Stimulated activated CD4-positive, alpha-beta T cell treated with anti-CD3 and anti-CD28 coated beads, Interleukin-15, amount 100 ng/mL, for 1 hour (primary cell): ENCODE measurements at places on chromosomes 2 and 18.

GRCh38 chr2:902584-902983 is 48.1 kb upstream of the SNTG2 start:
- no peak for DNase-seq

- no peak for DNase-seq
These were observed 4.4 kb downstream of the ADRA2B start for GRCh38 chr2:96111823-96112500.

DNA sequence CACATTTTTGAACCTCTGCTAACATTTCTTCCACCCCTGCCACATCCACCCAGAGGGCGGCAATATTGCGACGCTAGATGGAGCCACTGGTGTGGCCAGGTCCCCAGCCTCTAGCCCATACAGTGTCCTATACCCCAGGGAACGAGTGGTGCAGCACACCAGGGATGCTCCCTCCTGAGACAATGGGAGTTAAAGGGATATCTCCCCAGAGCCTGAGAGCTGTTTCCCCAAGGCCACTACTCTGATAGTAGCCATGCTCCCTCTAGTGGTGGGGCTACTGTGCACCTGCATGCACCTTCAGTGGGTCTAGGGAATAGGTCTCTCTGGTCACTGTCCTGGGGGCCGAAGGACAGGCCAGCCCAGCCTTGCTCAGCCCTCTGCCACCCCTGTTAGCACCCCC is 336.4 kb upstream of the FSHR start:
- no peak for DNase-seq

GRCh38 chr2:141946016-141946415 is 184.8 kb downstream of the LRP1B start:
- no peak for DNase-seq

DNA sequence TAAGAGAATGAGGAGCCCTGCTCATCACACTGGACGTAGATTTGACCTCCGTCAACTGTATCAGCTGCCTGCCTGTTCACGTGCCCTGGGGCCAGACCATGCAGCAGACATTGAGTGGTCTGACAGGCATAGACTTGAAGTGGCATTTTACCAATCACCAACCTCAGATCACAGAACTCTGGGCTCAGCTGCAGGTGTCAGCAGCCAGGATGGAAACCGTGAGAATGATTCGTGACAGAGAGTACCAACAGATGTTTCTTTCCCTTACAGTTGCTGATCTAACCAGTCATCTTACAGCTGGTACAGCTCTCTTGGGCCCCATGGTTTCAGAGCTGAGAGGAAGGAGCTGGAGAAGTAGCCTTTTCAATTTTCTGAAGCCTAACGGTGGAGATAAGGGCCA is 148.9 kb downstream of the EN1 start:
- no peak for DNase-seq

GRCh38 chr2:65121-65520 is 18.8 kb upstream of the FAM110C start:
- DNase-seq = no peak

DNA sequence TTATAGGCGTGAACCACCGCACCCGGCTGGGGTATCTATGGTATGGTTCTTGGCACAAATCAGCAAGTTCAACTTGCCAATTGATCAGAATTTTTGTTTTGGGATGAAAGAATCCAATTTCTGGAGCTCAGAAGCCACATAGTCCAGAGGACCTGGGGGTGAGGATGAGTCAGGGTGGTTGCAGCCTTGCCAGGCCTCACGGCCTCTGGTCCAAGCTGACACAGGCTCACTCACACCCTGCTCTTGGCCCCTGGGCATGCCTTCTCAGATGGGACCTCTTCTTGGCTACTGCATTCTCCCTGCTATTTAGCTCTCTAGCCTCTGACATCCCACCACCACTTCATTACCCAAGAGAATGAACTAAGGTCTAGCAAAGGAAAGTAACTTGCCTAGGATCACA is 16.3 kb downstream of the CAPG start:
- DNase-seq = no peak

DNA sequence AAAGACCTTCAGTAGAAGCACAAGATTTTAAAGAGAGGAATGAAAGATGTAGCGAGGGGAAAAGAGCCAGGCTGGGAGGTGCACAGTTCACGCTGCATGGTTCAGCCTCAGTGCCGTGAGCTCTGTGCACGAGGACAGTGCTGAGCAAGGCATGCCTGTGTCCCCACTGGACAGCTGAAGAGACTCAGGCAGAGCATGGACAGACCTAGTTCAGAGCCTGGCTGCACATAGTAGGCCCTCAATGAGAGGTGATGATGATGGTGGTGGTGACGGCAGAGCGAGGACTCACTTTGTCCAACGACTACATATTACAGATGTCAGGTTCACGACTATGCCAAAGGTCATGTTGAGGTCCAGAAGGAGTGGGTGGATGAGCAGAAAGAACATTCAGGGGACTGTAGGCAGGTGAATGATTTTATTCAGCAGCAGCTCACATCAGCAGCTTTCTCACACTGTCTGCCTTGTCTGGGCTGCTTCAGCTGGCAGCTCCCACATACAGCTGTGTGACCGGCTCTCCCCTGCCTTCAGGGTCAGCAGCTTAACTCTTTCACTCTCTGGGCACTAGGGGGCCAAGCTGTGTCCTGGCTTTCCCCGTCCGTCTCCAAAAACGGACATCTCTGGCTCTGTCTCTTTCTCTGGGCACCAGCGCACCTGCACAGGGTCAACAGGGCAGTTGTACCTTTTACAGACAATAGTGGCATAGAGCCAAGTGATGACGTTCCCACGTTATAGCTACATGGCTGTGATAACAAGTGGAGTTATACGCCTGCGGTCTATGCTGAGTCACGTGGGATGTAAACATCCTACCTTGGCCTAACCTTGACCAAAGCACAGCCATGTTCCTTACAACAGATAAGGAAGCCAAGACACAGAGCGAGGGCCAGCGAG is 128.8 kb upstream of the MSH6 start:
- DNase-seq = no peak

DNA sequence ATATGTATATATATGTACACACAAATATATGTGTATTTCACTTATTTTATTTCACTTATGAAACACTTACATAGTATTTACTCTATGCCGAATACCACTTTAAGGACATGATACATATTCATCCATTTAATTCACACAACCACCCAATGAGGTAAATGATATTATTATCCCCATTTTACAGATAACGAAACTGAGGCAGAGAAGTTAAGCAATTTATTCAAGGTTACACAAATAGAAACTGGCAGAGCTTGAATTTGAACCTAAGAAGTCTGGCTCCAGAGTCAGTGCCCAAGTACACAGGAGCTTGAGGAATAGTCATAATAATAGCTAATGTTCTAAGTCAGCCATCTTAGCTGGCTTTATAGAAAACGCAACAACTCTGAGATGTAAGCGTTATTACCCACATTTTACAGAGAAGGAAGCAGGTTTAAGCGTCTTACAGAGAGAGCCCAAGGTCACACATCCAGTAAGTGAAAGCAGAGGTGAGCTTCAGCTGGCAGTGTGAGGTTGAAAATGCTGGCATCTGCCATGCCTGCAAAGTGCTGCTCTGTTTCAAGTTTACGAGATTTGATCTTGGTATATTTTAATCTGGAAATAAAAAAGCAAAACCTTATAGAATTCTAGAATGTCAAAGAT is 326.9 kb downstream of the LPIN1 start:
- DNase-seq = no peak

DNA sequence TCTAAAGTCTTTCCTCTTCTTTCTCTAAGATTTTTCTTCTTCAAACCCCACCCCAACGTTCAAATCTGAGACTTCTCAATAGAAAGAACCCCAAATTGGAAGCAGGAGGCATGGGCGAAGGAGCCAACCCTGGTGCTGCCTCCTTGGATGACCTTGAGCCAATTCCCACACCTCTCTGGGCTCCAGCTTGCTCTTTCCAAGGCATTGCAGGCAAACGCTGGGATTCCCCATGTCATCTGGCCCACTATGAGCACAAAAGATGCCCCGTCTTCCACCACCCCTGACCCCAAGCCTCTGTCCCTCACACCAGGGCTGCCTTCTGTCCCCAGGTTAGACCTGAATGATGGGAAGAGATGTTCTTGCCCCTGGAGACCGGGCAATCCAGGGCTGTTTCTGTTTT is 57.0 kb downstream of the TTC32 start:
- DNase-seq = no peak

DNA sequence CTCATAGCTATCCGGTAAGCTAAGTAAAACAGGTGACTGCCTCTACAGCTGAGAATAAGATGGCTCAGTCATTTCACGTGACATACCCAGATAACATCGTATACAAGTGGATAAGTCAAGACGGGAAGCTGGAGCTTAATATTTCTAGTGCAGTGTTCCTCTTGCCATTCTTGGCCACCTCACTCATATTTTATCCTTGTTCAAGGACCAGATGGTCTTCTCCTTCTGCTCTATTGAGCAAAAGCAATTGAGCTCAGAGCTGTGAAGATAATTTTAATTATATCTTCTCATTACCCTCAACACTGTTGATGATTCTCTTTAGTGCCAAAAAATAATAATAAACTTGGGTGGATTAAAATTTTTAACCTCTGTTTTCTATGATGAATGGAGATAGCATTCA is 201.1 kb downstream of the DCC start:
- DNase-seq = no peak

GRCh38 chr2:129754831-129755230 is 224.6 kb upstream of the RAB6C start:
- DNase-seq = no peak

GRCh38 chr2:100148883-100149282 is 6.5 kb upstream of the AFF3 start:
- no peak for DNase-seq

DNA sequence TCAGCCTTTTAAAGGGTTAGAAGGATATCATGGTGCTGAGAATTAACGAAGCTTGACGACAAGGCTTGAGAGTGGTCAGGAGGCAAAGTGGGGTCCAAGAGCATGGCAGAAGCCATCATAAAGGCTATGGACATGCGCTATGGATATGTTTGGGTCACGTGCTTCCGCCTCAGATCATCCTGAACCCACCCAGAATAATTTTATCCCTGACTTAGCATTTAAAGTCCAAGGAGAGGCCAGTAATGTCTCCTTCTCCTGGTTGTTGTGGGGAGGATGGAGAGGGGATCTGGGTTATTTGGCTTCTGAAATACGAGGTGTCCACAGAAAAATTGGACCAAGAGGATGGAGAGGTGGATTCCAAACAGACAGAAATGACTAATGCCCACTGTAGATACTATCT is 38.8 kb upstream of the RBMS1 start:
- DNase-seq = no peak

GRCh38 chr2:176239031-176239430 is 30.2 kb upstream of the MTX2 start:
- DNase-seq = no peak

- DNase-seq = no peak
These were observed 43.1 kb upstream of the IL1R2 start for GRCh38 chr2:101948625-101949155.

- DNase-seq = no peak
These were observed 73.1 kb downstream of the BOD1L2 start for GRCh38 chr18:57219964-57220363.

- DNase-seq = no peak
These were observed 5.7 kb downstream of the CEP68 start for GRCh38 chr2:65061910-65062339.

GRCh38 chr18:34543356-34543755 is 166.7 kb upstream of the DTNA start:
- DNase-seq = no peak

- DNase-seq = no peak
These were observed 66.3 kb upstream of the XPO1 start for GRCh38 chr2:61604433-61604832.

GRCh38 chr2:156430980-156431358 is 5.2 kb upstream of the GPD2 start:
- DNase-seq = no peak

DNA sequence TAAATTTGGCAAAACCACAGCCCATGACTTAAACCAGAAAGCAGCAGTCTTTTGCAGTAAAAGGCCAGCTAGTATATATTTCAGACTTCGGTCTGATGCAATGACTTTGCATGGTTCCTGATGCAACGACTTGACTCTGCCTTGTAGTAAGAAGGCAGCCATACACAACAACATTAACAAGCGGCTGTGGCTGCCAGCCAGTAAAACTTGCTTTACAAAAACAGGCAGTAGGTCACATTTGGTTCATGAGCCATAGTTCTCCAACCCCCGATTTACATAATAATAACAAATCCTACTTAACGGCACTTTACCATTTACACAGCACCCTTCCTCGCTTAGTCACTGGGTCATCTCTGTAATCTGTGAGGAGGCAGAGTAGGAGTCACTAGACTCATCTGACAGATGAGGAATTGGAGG is 410.3 kb downstream of the LRATD1 start:
- DNase-seq = no peak

GRCh38 chr2:97963880-97964279 is 31.9 kb downstream of the TMEM131 start:
- no peak for DNase-seq

- DNase-seq = no peak
These were observed 59.8 kb upstream of the PELI1 start for GRCh38 chr2:64203858-64204632.

- DNase-seq = no peak
These were observed 19.5 kb downstream of the TTC32 start for GRCh38 chr2:19882286-19882685.

DNA sequence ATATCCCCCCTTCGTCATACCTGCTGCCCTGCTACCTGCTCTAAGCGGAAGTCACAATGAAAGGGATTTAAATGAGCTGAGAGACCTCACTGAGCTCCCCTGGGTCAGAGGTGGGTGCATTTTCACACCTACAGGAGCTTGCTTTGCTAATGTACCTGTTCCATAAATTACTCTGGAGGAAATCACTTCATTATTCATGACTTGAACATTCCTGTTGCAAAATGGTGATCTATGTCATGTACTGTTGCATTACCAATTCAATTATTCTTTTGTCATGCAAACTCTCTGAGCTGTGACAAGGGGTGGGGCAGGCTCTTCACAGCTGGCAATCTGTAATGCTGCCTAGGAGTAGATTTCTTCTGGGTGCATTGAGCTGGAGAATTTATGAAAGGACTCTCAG is 761.3 kb downstream of the TSN start:
- DNase-seq = no peak

- no peak for DNase-seq
These were observed 40.3 kb downstream of the SMC6 start for GRCh38 chr2:17713291-17713690.

DNA sequence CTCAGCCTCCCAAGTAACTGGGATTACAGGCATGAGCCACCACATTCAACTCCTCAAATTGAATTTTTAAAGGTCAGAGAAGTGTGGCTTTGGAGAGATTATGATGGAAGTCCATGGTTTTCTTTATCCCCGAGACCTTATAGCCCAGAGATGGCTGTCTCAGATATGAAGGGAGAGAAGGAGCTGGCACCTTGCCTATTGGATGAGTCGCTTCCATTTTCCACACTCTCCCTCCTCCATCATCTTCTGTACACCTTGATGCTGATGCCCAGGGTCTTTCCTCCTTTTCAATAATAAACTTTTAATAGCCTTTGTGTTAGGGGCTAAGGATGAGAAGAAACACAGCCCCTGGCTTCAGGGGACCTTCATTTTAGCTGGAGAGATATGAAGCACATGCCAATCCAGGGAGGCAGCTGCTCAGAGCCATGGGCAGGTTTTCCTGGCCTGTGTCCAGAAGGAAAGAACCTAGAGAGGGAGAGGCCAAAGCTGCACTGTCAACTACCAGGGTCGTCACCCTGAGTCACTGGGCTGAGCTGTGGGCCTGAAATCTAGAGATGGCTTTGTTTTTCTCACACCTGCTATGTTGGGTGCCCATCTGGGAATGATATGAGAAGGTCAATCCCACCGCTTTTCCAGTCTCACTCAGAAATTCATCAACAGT is 146.0 kb upstream of the SERTAD2 start:
- DNase-seq = no peak
